Fibroblast of skin of left quadriceps (primary cell): ENCODE measurements at places on chromosomes 5 and 9.

DNA sequence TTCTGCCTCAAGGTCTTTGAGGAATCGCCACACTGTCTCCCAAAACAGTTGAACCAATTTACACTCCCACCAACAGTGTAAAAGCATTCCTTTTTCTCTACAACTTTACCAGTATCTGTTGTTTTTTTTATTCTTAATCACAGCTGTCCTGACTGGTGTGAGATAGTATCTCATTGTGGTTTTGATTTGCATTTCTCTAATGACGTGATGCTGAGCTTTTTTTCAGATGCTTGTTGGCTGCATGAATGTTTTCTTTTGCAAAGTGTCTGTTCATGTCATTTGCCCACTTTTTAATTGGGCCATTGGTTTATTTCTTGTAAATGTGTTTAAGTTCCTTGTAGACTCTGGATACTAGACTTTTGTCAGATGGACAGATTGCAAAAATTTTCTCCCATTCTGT, 400.0 kb downstream of the DEPDC1B start:
- DNase-seq, result no peak

GRCh38 chr5:96335873-96336272, 97.2 kb downstream of the PCSK1 start:
- DNase-seq, result no peak

DNA sequence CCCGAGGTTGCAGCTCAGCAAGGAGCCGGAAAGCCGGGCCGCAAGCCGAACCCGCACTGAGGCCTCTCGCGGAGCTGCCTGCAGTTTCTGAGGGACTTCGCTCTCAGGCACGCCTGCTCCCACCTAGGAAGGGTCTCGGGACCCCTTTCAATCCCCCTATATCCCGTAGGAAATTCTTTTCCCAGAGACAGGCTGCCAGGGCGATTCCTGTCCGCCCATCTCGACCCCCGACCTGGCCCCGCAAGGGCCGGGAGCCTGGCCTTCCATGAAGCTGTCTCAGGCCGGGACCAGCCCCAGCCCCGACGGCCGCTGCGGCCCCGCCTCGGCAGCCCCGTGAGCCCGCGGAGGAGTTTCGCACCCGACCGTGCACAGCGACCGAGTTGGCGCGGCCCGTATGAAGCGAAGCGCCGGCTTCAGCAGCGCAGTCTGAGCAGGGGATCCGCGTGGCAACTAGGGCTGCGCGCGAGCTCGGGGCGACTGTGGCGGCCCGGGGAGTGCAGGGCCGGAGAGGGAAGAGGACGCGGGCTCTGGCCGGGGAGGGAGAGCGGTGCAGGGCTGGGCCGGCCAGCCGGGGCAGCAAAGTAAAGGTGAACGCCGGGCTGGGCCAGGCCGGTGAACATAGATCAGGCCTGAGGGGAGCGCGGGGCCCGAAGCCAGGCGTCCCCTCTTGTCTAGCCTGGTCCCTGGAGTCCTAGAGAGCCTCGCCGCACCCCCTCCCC, 977 bp upstream of the PRDM12 start:
- no peak for DNase-seq

- no peak for DNase-seq
These were observed 14.8 kb upstream of the EXOC3 start for GRCh38 chr5:428219-428618.

DNA sequence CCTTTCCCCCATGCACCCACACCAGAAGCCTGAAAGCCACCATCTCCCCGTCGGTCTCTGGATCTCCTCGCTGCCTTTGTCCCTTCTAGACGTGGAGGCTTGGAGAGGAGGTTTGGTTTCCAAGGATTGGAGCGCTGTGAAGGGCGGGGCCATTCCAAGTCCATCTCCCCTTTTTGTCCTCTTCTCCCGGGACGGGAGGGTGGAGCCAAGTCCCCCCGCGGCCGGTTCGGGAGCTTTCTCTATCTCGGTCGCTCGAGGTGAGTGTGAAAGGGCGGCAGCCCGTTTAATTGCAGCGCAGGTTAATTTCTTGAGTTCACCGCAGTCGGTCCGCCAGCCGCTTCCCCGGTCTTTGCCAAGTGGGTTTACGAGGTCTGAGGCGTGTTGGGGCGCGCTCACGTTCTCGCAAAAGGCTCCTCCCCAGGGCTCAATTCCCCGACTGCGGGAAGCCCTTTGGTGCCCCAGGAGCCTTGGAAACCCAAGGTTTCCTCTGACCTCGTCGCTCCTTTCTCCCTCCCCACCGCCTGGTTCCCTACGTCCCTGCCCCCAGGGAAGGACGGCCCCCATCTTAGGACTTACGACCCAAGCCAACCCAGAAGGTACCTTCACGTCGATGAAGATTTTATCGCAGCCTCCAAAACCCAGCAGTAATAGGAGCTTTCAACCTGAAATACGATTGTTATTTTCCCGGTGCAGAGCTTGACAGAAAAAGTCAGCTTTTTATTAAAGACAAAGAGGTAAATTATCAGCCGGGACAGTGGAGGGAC, 2.8 kb upstream of the ZNF462 start:
- DNase-seq, result no peak

DNA sequence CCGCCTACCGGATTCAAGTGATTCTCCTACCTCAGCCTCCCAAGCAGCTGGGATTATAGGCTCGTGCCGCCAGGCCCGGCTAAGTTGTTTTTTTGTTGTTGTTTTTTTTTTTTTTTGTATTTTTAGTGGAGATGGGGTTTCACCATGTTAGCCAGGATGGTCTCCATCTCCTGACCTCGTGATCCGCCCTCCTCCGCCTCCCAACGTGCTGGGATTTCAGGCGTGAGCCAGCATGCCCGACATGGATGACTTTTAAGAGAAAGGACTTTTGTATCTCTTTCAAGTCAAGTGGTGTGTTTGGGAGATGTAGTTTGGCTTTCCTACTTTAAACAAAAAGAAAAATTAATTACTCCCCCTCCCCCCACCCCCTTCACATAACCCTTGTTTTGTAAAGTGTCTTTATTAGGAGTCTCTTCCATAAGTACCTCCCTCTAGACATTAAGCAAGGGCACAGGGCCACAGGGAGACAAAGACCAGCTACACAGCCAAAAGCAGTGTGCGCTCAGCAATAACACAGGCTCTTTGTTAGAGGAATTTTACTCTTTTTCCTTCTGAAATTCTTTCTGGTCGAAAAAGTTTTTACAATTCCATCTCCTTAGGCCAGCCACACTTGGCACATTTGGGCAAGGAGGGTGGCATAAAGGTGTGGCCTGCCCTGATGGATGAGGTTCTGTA, 31.2 kb downstream of the JAKMIP2 start:
- DNase-seq, result no peak

GRCh38 chr9:123999661-124000060, 11.9 kb upstream of the LHX2 start:
- no peak for DNase-seq

GRCh38 chr9:93668261-93668871, 92.0 kb downstream of the PHF2 start:
- DNase-seq, result no peak

GRCh38 chr5:133610489-133611356, 1.6 kb downstream of the FSTL4 start:
- no peak for DNase-seq

DNA sequence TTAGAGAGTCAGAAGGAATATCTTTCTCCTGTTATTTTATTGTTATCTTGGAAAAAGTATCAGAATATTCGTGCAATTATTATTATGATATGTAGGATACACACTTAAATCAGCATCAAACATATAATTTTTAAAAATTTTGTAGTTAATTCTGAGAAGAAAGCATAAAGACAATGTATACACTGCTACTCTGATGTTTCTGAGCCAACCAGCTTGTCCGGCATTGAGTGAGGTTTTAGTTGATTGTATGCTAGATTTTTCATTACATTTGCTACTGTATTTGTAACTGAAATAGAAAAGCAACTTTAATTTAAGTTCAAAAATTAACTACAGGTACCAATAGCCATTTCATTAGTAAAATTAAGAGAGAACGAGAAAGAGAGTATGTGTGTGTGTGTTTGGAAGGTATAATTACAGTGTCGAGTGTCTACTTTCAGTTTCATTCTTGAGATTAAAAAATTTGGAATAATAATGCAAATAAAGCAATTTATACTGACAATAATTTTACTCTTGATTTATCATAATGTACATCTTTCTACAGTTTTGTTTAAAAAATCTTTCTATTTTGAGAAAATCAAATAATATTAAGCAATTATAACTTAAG, 160.4 kb upstream of the CDH12 start:
- DNase-seq, result no peak

DNA sequence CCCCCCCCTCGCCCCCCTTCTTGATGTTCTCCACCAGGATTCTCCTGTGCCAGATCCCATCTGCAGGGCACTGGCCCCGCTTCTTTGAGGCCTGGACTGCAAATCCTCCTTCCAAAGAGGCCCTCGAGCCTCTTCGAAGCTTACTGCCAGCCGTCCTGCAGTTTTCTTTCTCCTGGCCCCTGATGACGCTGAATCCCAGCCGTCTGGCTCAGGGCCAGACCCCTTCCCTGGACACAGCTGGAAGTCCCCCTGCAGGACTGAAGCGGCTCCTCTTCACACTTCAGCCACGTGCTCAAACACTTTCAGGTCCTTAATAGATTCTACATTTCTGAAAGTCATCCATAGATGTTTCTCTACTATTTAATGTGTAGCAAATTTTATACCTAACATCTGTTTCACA, 121.5 kb downstream of the EHMT1 start:
- DNase-seq, result peak; percentile 26

GRCh38 chr9:136709454-136710109, 2.8 kb upstream of the DIPK1B start:
- DNase-seq, result no peak

DNA sequence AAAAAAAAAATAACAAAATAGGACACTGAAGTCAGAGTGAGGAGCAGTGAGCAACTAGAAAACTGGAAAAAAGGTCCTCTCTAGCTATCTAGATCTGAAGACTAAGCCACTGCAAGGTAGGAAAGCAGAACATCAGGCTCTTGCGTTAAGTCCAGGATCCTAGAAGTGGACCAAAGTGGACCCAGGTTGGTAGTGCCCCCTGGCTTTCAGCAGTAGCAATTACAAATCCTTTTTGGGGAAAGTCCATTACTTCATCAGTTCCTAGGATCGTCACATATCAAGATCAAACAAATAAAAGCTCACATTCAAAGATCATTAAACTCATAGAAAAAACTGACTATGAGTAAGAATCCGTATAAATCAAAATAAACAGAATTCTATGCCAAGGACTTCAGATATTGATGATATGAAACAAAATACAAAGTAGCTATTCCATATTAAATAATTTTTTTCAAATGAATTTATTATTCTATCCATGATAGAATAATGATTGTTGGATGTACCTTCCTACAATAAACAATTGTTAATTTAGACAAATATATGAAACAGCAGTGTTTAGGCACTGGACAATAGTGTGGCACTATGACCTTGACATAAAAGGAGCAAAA, 6.5 kb upstream of the RICTOR start:
- DNase-seq, result no peak

- no peak for DNase-seq
These were observed 14.4 kb upstream of the SYNPO start for GRCh38 chr5:150625831-150626746.

DNA sequence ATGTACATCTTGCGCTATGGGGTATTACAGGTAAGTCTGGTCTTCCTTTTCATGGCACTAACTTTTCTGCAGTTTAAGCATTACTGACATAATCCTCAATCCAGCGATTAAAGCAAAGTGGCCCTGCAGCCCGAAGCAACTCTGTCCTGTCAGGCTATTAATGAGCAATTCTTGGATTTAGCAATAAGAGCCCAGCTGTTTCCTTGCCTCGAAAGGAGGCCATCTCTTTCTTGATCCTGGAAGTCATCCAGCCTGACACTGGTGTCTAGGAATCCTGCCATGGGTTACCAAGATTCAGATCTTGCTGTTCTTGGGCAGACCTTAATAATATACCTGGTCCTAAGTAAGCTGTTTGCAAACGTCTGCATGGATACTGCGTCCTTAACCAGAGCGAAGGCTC, 102.0 kb downstream of the RFK start:
- no peak for DNase-seq

DNA sequence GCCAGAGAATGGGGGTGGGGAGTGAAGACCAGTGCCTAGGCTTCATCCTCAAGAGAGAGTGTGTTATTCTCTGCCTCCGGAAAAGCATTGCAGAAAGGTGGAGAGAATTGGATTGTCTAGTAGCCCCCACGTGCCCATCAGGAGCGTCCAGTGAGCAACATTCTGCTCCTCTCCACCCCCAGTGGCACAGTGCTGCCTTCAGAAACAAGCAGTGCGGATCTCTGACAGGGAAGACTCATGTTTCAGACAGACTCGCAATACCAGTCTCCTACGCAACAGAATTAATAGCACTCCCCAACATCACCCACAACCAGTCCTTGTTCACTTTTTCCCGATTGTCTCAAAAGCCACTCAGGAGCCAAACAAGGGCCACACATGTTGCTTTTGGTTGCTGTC, 14.9 kb upstream of the CEL start:
- DNase-seq, result no peak

GRCh38 chr9:89679016-89679415, 74.2 kb downstream of the GADD45G start:
- DNase-seq, result no peak

DNA sequence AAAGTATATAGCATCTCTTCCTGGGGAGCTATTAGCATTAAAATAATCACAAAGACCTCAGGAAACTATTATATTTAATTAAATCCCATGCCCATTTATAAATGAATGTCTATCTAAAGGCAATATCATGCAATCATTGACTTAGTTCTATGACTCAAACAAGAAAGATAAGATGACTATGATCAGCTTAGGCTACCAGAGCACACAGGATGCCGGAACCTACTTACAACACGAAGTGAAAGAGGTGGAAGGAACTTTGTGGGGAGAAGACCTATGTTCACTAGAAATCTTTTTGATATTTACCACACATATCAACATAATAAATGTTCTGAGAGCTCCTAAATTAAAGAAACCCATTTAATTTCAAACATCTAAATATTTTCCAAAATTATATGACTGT, 344.2 kb upstream of the CYLC2 start:
- DNase-seq, result no peak

DNA sequence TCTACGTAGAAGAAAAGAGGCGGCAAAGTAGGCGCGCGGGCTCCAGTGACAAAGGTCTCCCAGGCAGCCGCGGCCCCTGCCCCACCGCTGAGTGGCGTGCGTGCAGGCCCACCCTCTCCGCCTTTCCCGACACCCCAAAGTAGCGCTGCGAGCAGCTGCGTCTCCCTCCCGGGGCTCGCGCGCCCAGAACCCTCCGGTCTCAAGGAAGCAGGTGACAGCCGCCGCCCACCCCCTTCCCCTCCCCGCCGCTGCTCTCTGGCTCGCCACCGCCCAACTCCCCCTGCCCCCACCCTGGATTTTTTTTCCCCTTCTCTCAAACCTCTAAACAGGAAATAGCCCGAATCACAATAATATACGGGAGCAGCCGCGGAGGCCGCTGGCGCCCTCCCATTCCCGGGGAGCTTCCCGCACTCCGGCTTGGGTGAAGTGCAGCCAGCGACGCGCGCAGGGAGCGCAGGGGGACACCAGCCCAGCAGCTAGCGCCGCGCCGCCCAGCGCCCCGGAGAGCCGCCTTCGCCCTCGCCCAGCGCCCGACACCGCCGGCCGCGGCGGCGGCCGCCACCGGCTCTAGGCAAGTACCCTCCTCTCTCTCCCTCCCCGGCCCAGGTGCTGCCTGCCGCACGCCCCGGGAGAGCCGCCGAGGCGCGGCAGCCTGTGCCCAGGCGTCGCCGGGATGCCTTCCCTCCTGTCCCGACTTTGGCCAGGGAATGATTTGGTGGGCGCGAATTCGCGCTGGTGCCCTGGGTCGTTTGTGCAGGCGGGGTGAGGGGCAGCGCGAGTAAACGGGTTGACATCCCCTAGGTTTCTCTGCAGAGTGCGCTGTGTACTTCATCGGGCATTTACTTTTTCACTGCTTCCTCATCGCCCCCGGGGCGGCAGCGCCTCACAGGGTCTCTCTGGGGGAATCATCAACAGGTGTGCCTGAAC, 52.7 kb upstream of the TJP2 start:
- DNase-seq, result no peak

- DNase-seq, result no peak
These were observed 1.9 kb downstream of the GCNT4 start for GRCh38 chr5:75050415-75050814.
